ENCODE measurements at places on chromosomes 11 and 22.

DNA sequence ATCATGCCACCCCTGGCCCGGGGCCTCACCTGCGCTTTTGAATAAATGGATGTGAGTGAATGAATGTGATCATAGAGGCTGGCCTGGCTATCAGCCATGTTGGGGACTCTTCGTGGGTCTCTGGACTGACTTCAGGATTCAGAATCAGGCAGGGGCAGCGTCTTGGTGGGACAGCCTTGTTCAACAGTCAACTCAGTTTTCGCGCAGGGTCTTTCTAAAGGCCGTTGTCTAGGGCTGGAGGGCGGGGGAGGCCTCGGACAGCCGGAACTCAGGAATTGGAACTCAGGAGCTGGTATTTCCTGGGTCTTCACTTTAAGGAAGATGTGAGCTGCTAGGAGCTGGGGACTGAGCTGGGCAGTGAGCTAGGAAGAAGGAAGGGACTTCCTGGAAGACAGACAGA lies 146.0 kb downstream of the CACNA1I start:
- DNase-seq, result no peak

GRCh38 chr22:22538226-22538989 lies 18.3 kb upstream of the ZNF280A start:
- DNase-seq, result no peak

- DNase-seq, result no peak
These were observed 121.3 kb upstream of the SERPIND1 start for GRCh38 chr22:20652582-20652981.

DNA sequence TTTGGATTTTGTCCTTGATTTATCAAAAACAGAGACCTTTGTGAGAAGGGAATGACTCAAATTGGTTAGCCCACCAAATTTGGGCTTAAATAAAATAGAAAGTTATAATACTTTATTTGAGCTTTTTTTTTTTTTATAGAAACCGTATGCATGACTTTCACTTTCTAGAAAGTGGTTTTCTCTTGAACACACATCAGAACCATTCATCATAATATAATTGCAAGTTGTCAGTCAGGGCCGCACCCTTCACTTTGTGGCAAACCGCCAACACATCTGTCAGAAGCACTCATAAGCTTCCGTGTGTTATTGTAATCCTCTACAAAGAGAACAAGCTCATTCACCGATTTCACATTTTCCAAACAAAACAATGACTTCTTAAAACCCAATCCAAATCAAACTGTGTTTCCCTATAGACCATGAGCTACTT lies 76.1 kb downstream of the SOX6 start:
- DNase-seq, result peak; percentile 6

- no peak for DNase-seq
These were observed 227.5 kb upstream of the ZC3H12C start for GRCh38 chr11:109865548-109866186.

GRCh38 chr11:15859411-15859810 lies 496.9 kb downstream of the SOX6 start:
- no peak for DNase-seq

- no peak for DNase-seq
These were observed 10.3 kb upstream of the NEFH start for GRCh38 chr22:29469755-29470154.

- DNase-seq, result no peak
These were observed 1.1 kb downstream of the CDC45 start for GRCh38 chr22:19480789-19481188.

DNA sequence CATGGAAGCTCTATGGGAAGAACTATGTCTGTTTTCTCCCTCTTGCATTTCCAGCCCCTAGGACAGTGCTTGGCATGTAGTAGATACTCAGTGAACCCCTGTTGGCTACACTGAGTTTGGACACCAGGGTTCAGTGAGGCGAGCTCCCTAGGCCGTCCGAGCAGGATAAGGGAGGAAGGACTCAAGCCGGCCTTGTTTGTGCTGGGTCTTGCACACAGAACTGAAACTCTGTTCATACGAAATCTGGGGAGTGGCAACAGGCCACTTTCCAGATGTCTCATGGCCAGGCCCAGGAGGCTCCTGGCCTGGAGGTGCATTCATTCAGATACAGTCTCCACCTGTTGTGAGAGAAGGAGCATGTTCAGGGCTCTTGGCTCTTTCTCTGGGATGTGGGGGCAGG lies 23.6 kb upstream of the LMO1 start:
- no peak for DNase-seq

DNA sequence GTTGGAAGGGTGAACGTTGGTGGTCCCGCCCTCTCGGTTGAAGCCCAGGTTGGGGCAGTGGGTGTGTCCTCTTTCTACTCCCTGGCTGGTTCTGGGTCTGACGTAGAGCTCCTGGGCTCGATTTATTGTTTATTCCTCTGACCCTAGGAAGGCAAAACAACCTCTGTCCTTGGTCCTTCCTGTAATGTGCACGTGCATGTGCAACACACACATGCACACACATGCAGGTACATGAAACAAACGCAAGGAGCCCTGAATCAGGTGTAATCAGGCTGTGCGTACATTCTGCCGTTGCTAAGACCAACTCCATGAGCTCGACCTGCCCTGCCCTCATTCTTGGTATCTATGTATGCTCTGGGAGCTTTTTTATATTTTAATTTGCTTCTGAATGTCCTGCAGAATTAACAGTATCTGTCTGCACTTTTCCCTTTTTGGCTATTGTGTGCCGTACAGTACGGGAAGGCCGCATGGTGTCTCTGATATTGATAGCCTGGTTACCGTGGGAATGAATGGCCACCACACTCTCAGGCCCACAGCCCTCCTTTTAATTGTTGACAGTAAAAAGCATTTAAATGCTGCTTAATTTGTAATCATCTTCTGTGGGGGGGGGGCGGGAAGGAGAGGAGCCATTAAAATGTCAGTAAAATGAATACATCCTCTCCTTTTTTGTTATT lies 66.0 kb upstream of the NNMT start:
- no peak for DNase-seq

DNA sequence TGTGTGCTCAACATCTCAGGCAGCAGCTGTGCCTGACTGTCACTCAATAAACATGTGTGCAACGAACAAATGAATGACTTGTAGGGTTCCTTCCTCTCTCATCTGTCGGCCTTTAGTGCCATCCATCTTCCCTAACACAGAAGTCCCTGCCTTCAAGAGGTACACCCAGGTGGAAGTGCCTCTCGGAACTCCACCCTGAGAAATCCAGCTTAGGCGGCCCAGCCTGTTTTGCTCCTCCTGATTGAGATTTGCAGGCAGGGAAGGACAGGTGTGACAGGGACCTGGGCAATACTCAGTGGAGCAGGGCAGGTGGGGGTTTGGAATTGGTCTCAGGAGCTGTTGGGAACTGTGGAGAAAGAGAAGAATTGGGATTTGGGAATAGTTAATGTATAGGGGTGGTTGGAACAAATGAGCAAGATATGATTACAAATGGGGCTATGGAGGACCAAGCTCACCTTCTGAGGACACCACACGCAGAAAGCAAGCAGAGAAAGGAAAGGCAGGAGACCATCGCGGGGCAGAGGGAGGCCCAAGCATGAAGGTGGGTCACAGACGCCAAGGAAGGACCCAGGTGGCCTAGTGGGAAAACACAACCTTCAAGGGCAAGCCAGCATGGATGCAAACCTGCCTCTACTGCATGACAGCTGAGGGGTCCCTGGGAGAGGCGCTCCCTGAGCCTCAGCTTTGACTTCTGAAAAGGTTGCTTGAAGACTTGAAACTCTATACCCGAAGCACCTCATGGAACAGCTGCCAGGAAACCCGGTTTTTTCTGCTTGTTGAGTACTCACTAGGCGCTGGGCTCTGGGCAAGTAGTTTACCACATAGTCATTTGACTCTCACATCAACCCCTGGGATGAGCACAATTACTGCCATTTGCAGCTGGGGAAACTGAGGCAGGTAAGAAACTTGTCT lies 40.9 kb upstream of the ANO1 start:
- no peak for DNase-seq

DNA sequence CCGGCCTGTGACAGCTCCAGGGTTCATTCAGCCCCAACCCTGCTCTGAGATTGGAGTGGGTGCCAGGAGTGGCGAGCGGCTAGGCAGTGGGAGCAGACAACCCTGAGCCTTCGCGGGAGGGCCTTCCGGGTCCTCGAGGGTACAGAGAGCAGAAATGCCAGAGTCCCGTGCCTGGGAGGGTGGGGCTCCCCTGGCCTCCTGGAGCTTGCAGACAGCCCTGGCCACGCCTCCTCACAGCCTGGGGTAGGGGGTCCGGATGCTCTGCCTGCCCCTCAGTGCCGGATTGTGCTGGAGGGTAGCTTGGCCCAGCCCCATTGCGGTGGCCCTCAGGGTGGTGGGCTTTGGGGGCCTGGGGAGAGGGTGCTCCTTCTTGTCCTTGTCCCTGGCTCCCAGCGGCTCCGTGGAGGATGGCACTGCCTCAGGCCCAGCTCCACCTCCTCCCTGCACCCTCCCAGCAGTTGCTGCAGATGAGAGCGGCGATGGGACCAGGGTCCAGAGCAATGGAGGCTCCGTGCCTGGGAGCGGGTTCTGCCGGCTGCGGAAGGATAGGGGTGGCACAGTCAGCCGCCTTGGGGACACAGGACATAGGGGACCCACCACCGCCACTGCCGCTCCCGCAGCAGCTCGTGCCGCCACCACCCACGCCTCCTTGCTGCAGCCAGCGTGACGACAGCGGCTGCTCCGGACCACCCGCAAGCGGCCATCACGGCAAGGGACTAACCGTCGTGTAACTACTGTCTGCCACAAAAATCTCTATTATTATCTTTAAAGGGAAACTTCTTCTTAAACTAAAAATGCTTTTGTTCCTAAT lies 34.9 kb upstream of the OR10G7 start:
- DNase-seq, result peak; percentile 26

- DNase-seq, result no peak
These were observed 68.4 kb downstream of the GAS2 start for GRCh38 chr11:22734628-22735345.

DNA sequence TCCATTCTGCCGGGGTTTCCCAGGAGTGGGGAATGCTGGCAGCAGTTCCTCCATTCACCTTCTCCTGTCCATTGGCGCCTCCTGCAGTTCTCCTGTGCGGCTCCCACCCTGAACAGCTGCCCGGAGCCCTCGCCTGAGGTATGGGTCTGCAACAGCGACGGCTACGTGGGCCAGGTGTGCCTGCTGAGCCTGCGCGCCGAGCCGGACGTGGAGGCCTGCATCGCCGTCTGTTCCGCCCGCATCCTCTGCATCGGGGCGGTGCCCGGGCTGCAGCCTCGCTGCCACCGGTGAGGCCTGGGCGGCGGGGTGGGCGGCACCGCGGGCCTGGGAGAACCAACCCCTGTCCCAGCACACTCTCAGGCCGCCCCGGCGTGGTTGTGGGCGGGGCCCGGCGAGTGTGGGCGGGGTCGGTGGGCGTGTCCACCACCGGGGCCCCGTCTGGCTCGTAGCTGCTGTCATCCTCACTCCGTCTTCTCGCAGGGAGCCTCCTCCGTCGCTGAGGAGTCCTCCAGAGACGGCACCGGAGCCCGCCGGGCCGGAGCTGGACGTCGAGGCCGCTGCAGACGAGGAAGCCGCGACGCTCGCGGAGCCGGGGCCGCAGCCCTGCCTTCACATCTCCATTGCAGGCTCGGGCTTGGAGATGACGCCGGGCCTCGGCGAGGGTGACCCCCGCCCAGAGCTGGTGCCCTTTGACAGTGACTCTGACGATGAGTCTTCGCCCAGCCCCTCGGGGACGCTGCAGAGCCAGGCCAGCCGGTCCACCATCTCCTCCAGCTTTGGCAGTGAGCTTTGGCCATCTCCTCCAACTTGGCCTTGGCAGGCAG lies 14.0 kb upstream of the RELT start:
- DNase-seq, result no peak

DNA sequence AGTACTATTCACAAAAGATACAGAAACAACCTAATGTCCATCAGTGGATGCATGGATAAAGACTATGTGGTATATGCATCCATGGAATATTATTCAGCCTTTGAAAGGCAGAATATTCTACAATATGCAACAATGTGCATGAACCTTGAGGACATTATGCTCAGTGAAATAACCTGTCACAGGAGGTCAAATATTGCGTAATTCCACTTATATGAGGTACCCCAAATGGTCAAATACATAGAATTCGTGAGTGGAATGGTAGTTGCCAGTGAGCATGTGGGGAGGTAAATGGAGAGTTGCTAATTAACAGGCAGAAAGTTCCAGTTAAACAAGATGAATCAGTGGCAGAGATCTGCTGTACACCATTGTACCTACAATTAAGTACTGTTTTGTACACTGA lies 3.6 kb upstream of the SLC5A4 start:
- DNase-seq, result no peak

GRCh38 chr11:75577207-75577606 lies 15.2 kb downstream of the SERPINH1 start:
- DNase-seq, result peak; percentile 50

GRCh38 chr22:33544707-33545106 lies 375.6 kb downstream of the LARGE1 start:
- DNase-seq, result peak; percentile 22

GRCh38 chr11:45974806-45975205 lies 52.4 kb downstream of the LARGE2 start:
- peak; percentile 54 for DNase-seq

- peak; percentile 25 for DNase-seq
These were observed 1110.4 kb upstream of the CCDC90B start for GRCh38 chr11:84396521-84396920.

- DNase-seq, result no peak
These were observed 3.6 kb downstream of the TRIM29 start for GRCh38 chr11:120134106-120134930.

- no peak for DNase-seq
These were observed 6.0 kb upstream of the NPTXR start for GRCh38 chr22:38849811-38850210.

GRCh38 chr11:96960926-96961325 lies 571.1 kb downstream of the JRKL start:
- no peak for DNase-seq

DNA sequence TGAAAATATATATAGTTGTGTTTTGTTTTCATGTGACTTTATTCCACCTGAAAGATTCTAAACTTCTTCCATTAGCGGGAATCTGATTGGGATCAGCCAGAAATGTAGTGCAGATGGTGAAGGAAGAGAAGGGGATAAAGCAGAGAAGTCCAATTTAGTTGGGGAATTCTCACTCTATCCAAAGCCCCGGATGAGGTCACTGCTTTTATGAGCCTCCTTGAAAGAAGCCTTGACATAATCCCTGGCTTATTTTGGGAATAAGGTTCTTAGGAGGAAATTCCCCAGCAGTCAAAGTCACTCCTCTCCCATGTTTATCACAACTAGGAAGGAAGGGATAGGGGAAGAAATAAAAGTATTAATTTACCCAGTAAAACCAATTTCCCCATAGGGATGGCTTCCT lies 41.1 kb downstream of the OSBP start:
- no peak for DNase-seq

DNA sequence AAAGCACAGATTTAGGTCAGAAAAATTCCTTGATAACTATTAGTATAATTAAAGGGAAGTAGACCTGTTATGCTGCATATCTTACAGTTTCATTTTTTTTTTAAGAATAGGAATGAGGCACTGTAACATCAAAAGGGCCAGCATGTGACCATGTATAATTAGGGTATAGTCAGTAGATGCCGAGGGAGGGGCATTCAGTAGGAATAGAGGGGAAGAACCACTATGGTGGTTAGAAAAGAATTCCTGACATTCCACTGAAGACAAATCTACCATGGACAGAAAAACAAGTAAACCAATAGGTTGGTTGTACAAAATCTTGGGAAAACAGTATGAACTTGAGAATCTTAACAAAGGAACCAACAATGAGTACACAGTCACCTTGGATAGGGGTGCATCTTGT lies 78.4 kb upstream of the CCDC179 start:
- peak; percentile 3 for DNase-seq

All from fibroblast of skin of scalp (primary cell).